ENCODE measurements at places on chromosomes 1 and 21.
A peak's percentile ranks its signal among the peaks of the same experiment; 100 is the strongest.

DNA sequence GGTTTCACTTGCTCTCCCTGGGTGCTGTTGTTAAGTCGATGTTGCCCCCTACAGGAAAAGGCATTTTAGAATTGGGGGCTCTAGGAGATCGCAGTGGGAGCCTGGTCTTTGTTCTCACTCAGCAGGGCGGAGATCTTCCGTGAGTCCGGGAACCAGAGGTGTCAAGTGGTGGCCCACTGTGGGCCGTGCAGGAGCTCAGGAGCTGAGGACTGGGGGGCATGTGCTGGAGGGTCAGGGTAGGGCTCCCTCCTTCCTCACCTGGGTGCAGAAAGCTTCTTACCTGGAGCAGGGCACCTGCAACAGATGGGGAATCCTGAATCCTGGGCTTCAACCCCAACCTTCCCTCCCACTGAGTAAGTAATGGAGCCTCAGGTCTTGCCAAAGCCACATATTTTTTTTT is 392.7 kb downstream of the NPHP4 start:
- DNase-seq = no peak

GRCh38 chr1:175833502-175833901 is 90.1 kb upstream of the TNR start:
- DNase-seq = no peak

- DNase-seq = peak; percentile 85
Measured at GRCh38 chr1:150548632-150549495, at the start of gene ADAMTSL4. TSS of gene ADAMTSL4 (plus strand) at chr1:150549408. CDS start at chr1:150552289, 2,881 bp downstream.

DNA sequence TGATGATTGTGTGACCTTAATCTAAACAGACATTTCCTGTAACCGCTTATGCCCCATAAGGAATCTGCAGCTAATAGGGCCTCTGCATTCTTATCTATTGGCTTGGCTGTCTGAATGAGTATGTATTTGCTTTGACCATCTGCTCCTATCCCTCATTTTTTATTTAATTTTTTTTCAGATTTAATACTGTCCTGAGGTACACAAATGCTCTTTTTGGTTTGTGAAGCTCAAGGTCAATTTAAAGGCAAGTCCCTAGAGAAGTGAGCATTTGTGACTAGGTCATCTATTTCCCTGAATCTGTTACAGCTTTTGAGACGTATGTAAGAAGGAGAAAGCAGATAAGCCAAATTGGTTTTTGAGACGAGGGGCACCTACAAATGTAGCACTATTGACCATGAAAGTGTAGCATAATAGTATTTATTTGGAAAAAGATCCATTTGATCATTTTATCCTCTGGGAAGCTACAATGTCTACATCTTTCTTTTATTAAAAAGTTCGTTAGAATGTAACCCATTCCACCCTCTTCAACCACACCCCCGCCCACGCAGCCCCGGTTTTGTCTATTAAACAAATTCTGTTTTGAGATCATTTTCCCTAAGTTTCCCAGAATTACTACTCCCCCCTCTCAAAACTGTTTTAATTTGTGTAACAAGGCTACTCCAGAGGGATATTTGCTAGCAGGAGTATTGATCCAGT is 69.2 kb upstream of the HSPA13 start:
- DNase-seq = no peak

GRCh38 chr1:93106226-93106625 is 27.1 kb downstream of the MTF2 start:
- no peak for DNase-seq

DNA sequence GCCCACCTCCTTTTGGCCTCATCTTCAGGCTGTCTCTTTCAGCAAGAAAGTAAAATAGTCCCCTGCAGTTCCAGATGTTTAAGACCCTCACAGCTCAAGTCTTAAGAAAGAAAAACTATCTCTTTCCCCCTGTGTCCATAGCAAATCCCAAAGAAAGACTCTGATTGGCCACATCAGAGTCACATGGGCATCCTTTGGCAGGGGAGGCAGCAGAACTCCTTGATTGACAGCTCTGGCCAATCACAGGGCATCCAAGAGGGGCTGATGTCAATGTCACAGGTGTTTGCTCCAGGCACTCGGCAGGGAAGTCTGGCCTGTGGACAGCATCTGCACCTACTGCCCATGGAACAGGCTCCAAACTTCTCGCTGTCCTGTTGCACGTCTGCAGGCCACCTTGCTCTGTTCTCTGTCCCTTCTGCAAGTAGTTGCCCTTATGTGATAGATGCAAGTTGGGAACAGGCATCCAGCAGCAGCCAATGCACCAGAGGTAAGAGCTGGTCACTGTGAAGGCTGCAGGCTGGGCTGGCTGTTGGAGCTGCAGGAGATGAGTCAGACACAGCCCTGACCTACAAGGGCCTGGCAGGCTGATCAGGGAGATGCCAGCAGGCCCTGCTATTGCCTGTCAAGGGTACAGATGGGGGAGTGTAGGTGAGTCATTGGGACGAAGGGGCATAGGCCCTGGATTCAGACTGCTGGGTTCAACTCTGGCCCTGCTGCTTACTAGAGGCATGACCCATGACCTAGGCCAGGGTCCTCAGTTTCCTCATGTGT is 96.8 kb upstream of the TMEM51 start:
- no peak for DNase-seq

- DNase-seq = no peak
Measured at GRCh38 chr1:201460814-201461644, 8.0 kb downstream of the PHLDA3 start.
